ENCODE measurements at places on chromosomes 6 and 20. TPM values are rescaled to one million over a fixed set of nuclear protein-coding genes. Genes with fewer than 3 reads are reported as not detected.

GRCh38 chr6:88445188-88445965 is 279.2 kb upstream of the CNR1 start:
- DNase-seq = no peak

DNA sequence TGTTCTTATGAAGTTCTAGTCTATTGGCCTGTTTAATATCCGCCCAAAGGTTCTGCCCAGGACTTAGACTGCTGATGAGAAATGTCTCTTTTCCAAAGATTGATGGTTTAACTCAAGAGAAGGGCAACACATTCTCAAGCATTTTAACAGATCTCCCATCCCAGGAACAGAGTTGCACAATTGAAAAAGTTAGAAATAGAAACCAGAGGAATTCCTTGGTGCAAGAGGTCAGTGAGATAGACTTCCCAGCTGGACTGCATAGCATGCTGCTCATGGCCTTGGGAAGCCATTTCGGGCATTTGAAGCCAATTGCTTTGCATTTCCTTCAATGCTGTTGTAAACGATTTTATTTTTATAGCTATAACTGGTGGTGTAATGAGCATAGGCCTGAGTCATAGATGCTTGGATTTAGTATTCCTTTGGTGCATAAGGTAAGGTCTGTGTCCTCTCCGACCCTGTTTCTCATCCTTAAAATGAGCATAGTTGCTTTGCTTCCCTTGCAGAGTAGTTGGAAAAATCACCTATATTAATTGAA is 292.2 kb upstream of the JAG1 start:
- DNase-seq = no peak

DNA sequence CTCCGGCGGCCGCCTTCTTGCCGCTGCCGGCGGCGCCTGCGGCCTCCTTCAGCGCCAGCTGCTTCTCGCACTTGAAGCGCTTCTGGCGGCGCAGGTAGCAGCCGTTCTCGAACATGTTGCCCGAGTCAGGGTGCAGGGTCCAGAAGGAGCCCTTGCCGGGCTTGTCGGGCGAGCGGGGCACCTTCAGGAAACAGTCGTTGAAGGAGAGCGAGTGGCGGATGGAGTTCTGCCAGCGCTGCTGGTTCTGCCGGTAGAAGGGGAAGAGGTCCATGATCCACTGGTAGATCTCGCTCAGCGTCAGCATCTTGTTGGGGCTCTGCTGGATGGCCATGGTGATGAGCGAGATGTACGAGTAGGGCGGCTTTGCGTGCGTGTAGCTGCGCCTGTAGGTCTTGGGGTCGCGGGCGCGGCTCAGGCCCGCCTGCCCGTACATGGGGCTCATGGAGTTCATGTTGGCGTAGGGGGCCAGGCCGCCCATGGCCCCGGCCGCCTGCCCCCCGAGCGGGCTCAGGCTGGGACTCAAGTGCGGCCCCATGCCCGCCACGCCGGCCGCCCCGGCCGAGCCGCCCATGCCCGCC is 1.9 kb downstream of the FOXA2 start:
- peak; percentile 51 for DNase-seq

DNA sequence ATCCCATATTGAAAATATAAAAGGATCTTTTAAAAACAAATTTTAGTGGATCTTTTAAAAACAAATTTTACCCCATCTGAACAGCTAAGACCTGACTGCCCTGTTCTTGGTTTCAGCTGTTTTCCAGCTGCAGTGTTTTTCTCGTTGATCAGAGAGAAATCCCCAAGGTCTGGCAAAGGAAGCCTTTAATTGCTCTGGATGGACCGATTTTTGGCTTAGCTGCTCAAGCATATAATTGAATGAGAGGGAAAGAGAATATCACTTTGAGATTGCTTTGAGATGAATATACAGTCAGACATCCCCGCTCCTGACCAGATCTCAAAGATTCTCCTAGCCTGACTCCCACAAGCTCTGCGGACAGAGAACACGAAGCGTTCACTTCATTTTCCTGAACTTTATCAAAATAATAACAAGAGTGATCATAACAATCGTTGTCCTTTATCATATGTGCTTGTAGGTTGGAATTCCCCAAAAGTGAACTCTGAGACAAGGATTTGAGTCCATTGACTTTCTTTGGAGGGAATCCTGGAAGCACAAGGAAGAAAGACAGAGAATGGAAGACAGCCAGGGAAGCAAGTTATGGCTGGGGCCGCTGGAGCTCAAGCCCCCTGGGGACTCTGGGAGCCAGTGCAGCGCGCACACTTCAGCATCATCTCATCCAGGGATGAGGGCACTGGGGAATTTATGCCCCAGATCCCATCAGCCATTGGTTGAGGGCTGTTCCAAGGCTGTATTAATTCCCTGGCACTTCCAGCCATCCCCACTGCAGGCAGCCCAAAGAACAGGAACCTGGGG is 101.3 kb downstream of the SNX5 start:
- no peak for DNase-seq

DNA sequence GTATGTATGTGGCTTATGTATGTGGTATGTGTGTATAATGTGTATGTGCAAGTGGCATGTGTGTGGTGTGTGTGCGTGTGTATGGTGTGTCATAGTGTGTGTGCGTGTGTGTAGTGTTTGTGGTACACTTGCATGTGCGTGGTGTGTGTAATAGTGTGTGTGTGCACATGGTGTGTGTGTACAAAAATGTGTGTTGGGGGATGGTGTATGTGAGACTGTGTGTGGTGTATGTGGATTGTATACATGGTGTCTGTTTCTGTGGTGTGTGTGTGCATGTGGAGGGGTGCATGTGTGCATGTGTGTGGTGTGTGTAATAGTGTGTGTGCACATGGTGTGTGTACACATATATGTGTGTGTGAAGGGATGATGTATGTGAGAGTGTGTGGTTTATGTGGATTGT is 21.5 kb downstream of the MAFB start:
- DNase-seq = no peak

Gene NPBWR2
- total RNA-seq = not detected

- DNase-seq = no peak
Observed at GRCh38 chr6:16153211-16153820, 24.4 kb downstream of the MYLIP start.

- DNase-seq = peak; percentile 98
Observed at GRCh38 chr6:32843979-32844838, at the start of gene PSMB8. PSMB8 (minus strand) TSS chr6:32844047; CDS start chr6:32843996, 51 bp downstream.

GRCh38 chr6:169302716-169303115 is 49.1 kb upstream of the THBS2 start:
- DNase-seq = no peak

DNA sequence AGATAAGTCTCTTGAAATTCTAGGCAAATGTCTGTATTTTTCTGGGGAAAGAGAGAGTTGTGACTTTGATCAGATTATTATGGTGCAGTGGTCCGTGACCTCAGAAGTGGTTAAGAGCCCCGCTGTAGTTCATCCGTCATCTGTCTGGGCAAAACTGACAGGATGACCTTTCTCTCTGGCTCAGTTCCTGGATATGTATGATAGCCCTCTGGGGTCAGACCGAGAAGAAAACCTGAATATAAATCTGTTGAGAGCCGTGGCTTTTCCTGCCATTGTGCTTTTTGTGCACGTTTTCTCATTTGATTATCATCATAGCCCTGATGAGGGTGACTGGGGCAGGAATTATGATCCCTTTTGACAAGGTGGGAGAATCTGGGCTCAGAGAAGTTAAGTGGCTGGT is 26.5 kb downstream of the GHRH start:
- no peak for DNase-seq

DNA sequence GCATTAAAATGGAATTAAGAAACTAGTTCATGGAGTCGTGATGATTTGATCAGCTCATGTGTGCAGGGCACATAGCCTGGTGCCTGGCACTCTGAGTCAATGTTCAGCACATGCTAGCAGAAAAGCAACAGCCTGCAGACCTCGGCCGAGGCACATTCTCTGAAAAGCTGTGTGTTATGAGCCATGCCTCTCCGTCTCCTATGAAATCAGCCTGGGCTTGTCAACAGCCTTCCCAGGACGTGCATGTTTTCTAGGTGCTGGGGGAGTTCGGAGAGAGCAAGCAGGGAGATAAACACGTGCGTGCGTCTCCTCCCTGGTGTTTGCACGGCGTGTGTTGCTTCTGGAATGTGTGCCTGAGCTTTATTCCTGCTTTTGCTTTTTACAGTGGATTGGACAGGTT is 207.8 kb upstream of the KCNG1 start:
- no peak for DNase-seq

DNA sequence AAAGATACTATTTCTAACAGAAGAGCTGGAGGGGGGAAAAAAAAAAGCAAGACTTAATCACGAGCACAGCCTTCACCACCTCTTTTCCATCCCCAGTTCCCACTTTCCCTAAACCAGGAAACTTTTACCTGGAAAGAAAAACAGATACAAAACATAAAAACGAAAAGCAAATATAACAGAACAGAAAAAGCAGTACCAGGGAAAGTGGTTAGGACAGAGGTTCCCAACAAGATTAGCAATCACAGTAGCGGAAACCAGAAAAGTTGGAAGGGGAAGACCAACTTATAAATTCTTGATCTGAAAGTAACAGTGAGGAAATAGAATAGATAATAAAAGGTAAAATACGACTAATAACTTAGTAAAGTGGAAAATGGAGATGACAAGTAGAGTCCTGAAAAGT is 1.2 kb downstream of the DDX39B start:
- DNase-seq = no peak

DNA sequence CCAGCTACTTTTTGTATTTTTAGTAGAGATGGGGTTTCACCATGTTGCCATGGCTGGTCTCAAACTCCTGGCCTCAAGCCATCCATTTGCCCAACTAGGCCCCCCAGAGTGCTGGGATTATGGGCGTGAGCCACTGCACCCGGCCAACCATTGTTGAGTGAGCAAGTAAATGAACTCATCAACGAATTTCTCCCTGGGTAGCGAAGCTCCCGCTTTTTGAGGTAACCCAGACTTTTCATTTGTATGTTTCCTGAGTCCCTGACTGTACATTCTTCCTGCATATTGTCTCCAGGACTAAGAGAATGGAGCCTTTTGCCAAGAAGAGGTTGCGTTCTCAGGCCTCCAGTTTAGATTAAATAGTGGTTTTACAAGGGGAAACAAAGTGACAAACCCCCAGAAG is 36.4 kb downstream of the RIPOR3 start:
- DNase-seq = no peak

DNA sequence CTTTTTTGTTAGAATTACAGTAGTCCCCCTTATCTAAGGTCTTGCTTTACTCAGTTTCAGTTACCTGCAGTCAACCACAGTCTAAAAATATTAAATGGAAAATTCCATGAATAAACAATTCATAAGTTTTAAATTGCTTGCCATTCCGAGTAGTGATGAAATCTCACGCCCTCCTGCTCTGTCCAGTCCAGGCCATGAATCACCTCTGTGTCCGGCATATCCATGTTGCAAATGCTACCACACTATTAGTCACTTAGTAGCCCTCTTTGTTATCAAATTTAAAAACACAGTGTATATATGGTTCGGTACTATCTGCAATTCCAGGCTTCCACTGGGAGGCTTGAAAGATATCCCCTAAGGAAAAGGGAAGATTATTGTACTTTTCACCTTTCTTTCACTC is 164.6 kb upstream of the FAM83B start:
- DNase-seq = no peak

GRCh38 chr6:92647630-92648029 is 771.7 kb downstream of the EPHA7 start:
- no peak for DNase-seq

GRCh38 chr20:57092112-57092899 is 174.1 kb downstream of the BMP7 start:
- DNase-seq = peak; percentile 85

- no peak for DNase-seq
Observed at GRCh38 chr6:133502441-133503335, 261.5 kb downstream of the EYA4 start.

Gene PTCHD4
- 0.96 TPM for total RNA-seq

- no peak for DNase-seq
Observed at GRCh38 chr20:38426006-38426897, 8.9 kb downstream of the SNHG17 start.

- no peak for DNase-seq
Observed at GRCh38 chr6:53752856-53753255, 41.9 kb upstream of the LRRC1 start.

GRCh38 chr20:17896771-17897369 is 71.7 kb downstream of the SNX5 start:
- no peak for DNase-seq

- no peak for DNase-seq
Observed at GRCh38 chr6:166502453-166502852, 84.0 kb downstream of the RAMACL start.

GRCh38 chr6:25017932-25018567 is 82.3 kb upstream of the RIPOR2 start:
- peak; percentile 81 for DNase-seq

Gene C6orf132
- total RNA-seq = 45.1 TPM

DNA sequence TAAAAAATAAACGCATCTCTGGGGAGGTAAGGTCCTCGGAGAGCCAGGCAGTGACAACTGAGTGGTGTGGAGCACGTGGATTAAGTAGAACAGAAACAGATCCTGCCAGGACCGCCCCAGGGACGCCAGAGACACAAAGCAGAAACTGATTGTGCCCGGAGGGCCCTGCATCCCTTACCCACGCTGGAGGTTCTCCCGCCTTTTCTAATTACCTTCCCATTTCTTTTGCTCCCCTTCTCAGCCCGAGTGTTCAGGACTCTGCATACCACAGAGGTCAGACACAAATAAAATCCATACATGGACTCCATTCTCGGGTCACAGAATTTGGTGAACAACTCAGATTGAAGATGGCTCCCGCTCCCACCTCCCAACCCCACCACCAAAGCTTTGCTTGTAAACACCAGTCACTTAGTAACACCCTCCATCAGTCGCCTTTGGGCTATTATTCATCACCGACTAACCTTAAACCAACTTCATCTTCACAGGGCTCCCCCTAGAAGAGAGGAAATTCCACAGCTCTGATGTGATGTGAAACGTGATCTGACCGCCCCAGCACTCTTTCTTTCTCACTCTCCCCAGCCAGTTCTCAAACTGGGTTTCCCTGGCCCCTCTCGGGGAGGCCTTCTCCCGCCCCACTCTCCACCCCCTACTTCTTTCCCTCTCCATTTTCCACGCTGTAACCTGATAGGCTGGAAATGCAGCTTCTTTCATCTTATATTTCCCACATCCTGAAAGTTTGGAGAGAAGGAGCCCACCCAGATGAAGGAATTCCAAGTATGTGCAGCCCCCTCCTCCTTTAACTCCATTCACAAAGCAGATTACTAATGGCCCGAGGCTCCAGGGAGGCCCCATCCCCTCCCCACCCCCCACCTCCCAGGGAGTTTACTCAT is 32.5 kb upstream of the PIM1 start:
- peak; percentile 94 for DNase-seq

- DNase-seq = peak; percentile 79
Observed at GRCh38 chr20:4082406-4083097, 67.2 kb upstream of the RNF24 start.

Gene C20orf96
- 13.8 TPM for total RNA-seq

Gene ZBP1
- total RNA-seq = not detected

Gene TOMM34
- 37.5 TPM for total RNA-seq
